ENCODE measurements at places on chromosomes 5 and 9.

DNA sequence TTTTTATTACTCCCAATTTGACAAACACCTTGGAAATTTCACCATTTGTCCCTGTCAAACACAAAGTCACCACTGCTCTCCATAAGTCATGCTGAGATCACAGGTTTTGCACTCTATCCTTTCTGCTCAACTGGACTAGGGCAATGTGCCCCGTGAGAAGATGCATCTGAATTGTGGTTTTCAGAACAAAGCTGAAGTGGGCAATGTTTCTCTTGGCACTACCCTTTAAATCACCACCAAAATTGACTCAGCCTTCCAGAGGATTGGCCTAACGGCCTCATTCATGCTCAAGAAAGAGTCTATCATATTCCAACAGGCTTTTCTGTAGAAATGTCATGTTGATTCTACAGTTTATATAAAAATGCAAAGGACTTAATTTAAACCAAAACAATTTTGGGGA, 81.0 kb upstream of the TRIO start:
- no peak for DNase-seq

DNA sequence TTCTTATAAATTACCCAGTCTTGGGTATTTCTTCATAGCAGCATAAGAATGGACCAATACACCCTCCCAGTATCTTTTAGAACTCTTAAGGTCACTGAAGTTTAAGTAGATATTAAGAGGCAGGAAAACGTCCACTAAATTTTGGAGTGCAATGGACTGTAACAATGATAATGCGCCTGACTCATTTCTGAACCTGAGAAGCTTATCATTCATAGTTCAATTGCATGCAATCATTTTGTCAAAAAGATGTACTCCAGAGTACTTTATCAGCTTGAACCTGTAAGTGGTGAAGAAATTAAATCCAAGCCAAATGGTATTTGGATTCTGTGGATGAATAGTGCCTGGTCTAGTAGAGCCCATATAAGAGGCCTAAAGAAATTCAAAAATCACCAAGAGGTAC, 196.5 kb upstream of the CDH9 start:
- no peak for DNase-seq

DNA sequence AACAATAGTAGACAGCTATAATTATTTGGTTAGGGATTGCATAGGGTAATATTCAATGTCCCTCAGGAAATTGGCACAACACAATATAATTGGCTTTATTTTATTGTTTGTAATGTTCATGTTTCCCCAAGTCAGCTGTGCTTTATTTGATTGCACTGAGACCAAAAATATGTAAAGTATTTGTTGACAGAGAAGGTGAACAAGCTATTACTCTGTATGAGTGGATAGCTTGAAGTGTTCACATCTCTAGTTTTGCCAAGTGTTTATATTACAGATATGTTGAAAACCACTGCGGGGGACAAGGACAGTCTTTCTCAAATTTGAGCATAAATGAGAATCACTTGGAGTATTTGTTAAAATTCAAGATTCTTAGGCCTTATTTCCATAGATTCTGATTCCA, 83.3 kb downstream of the RAB3C start:
- no peak for DNase-seq

DNA sequence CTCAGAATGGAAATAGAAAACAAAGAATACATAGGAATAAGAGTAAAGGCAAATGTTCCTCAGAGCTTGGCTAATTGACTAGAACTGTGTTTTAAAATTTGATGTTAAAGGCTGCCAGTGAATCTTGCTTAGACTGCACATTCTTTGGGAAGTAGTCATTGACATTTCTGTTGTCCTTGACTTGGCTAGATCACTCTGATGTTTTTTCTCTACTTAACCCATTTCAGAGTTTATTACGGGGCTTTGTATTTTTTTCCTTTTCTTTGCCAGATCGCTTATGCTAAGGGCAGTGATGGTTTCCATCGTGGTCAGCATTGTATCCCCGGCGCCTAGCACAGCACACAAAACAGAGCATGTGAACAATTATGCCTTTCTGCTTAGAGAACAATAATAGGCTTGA, 1126.7 kb upstream of the CDH9 start:
- no peak for DNase-seq

GRCh38 chr5:161572914-161573313, 26.4 kb upstream of the GABRB2 start:
- no peak for DNase-seq

DNA sequence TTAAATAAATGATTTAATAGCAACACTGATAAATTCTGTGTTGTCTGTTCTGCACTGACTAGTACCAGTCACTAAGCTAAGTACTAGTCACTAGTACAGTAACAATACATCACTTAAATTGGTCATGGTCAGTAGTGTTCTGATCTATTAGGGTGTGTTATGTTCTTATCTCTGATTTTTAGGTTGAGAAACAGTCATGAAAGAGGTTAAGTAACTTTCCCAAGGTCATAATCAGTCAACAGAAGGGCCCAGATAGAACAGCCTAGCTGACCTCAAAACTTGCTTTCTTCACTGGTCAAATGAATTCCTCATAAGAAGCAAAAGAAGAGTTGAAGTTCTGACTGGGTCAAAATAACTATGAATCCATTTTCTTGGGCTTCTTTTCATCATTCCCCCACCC, 1492.7 kb downstream of the MAT2B start:
- no peak for DNase-seq

GRCh38 chr9:18793122-18793521, 239.9 kb downstream of the SAXO1 start:
- DNase-seq = no peak

- DNase-seq = no peak
These were observed 14.8 kb downstream of the SLC25A46 start for GRCh38 chr5:110753600-110753999.
